Fibroblast of skin of back (primary cell): ENCODE measurements at places on chromosomes 3 and 15.

GRCh38 chr15:78065284-78065872 lies 12.1 kb downstream of the TBC1D2B start:
- peak; percentile 98 for DNase-seq

DNA sequence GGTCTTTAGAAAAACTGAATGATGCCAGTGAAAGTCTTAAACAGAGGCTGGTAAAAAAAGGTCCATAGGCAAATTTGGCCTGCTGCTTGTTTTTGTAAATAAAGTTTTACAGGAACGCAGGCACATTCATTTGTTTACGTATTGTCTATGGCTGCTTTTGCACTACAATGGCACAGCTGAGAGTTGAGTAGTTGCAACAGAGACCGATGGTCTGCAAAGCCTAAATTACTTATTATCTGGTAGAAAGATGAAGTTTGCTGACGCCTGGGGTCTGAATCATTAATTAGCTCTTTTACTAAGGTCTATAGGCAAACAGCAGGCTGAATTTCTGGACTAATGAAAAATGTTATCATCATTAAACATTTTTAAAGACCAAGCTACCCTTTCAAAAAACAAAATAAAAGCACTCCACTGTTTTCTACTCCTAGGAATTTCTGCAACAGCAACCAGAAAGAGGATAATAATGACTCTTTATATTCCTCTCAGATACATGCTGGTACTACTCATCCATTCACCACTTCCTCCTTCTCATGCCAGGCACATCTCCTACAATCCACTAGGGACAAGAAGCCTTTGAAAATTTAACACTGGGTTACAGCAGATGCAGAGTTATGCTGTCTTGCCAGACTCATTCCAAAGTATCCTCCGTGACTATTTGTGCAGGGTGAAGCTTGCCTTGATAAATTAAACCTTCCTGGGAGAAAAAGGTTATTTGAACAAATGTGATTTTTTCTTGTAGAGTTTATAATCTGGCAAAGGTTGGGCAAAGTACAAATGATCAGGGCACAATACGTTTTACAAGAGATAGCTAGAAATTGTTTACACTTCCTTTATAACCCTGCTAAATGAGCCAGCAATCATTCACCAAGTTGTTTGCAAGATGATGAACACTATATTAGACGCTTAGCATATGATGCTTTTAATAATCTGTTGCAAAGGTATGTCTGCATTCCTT lies 6.0 kb downstream of the GATM start:
- DNase-seq, result peak; percentile 3

GRCh38 chr3:134516905-134517304 lies 31.0 kb downstream of the CEP63 start:
- peak; percentile 21 for DNase-seq

- DNase-seq, result no peak
Observed at GRCh38 chr3:48929358-48930035, 10.9 kb downstream of the ARIH2 start.

DNA sequence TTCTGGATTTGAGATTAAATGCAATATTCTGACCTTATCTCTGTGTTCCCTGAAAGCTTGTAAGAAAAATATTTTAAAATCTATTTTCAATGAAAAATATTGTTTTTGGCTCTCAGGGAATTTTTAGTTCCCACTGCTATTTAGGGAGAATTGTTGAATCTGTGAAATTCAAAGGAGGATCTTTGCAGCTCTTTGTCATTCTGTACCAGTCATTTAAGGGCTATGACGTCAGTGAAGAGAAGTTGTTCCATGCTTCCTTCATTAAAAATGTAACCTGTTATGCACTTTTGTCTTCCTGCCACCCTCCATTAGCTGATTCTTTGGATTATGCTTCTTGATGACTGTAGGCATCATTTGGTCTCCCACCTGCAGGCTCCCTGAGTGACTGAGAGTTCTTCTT lies 427.8 kb upstream of the C2CD4B start:
- peak; percentile 48 for DNase-seq
